ENCODE measurements at places on chromosomes 6 and 20.

DNA sequence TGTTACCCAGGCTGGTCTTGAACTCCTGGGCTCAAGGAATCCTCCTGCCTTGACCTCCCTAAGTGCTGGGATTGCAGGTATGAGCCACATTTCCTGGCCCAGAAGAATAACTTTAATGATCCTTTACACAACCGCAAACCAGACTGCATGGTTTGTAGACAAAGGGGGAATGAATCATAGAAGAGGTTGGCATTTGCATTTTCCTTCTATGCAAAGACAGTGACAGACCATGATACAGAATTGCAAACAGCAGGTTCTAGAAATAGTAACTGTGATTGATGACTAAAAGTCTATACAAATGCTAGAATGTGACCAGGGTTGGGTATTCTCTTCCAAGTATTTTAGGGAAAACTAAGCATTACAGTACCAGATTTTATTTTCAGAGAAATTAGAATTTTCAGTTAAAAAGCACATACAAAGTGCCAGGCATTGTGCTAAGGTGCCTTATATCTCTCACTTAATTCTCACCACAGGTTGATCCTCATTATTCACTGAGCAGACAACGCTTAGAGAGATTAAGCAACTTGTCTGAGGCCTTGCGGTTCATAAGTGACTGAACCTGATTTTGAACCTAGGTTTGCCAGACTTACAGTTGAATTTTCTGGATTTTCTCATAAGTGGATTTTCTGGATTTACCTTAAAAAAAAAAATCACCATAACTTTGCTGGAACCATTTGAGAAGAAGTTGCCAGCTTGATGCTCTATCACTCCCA lies 146.6 kb downstream of the ZFAND3 start:
- DNase-seq, result no peak

- DNase-seq, result no peak
Measured at GRCh38 chr20:10504608-10504993, 69.5 kb downstream of the SLX4IP start.

- DNase-seq, result peak; percentile 5
Measured at GRCh38 chr6:7468382-7469081, 72.9 kb upstream of the DSP start.

- no peak for DNase-seq
Measured at GRCh38 chr6:168684471-168684870, 243.5 kb downstream of the SMOC2 start.

- no peak for DNase-seq
Measured at GRCh38 chr6:152441902-152442301, 195.3 kb downstream of the SYNE1 start.

- DNase-seq, result no peak
Measured at GRCh38 chr6:108227290-108227689, 33.5 kb downstream of the SNX3 start.
